NCI-H187 treated with DMSO at 0.1 percent for 48 hours (cell line): ENCODE measurements at places on chromosomes 5 and 9.

- DNase-seq = no peak
Observed at GRCh38 chr5:147303251-147303650, 68.4 kb downstream of the STK32A start.

- no peak for DNase-seq
Observed at GRCh38 chr5:110663525-110663924, 62.9 kb downstream of the TMEM232 start.

- DNase-seq = no peak
Observed at GRCh38 chr5:83745816-83746215, 25.2 kb upstream of the HAPLN1 start.

GRCh38 chr9:137441289-137441934 lies at the start of gene ENTPD8:
TSS of gene ENTPD8 (minus strand) at chr9:137441357. CDS start at chr9:137438285, 3,072 bp downstream.
- no peak for DNase-seq

- no peak for DNase-seq
Observed at GRCh38 chr5:122844910-122845228, 544 bp upstream of the SNX24 start.

- no peak for DNase-seq
Observed at GRCh38 chr9:126675147-126675467, 61.4 kb downstream of the LMX1B start.

- no peak for DNase-seq
Observed at GRCh38 chr5:142726188-142726731, 40.4 kb upstream of the FGF1 start.

- no peak for DNase-seq
Observed at GRCh38 chr9:14136047-14136635, 177.8 kb downstream of the NFIB start.

DNA sequence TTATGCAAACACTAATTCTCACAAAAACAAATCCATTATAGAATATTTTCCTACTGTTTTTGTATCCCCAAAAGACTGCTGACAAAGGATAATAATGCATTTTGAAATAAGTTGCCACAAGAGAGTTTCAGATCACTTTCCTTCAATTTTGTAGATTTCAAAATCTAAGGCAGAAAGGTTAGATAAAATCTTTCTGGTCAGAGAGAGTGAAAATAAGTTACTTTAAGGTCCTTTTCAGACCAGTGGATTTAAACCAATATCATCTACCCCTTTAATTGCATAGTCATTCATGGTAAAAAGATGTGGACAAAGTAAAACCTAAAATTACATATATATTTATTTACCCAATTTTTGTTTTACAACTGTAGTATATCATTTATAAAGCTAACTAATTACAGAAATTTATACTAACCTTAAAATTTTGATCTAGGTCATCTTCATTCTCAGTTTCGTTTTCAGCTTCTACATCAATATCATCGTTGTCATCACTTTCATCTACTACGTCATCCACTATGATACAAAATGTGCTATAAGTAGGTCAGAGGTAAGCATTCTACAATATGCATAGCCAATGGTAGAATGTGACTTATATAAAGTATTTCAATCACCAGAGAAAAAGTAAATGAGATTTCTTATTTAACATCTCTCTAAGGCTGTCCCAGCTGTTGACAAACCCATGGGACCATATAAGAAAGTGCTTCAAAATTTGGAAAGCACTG lies 95.7 kb downstream of the AGTPBP1 start:
- DNase-seq = no peak

GRCh38 chr9:126482361-126483044 lies 131.2 kb upstream of the LMX1B start:
- no peak for DNase-seq

- no peak for DNase-seq
Observed at GRCh38 chr5:74389531-74390305, 250.8 kb downstream of the ENC1 start.

DNA sequence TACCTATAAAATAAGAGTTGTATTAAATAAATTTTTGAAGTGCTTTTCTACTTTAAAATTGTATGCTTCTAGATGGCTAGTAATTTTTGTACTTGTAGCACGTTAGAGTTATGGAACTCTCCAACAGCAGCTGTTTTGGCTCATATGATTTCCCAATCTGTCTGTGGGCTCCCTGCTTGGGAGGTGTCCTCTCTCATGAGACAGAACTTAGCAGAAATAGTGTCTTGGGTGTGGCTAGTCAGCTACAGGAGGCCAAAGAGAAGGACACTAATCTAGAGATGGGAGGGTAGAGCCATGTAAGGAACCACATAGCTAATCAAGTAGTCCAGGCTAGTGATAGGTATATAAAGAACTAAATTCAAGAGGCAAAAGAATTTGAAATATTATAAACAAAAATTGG lies 78.4 kb upstream of the DAB2 start:
- DNase-seq = no peak

DNA sequence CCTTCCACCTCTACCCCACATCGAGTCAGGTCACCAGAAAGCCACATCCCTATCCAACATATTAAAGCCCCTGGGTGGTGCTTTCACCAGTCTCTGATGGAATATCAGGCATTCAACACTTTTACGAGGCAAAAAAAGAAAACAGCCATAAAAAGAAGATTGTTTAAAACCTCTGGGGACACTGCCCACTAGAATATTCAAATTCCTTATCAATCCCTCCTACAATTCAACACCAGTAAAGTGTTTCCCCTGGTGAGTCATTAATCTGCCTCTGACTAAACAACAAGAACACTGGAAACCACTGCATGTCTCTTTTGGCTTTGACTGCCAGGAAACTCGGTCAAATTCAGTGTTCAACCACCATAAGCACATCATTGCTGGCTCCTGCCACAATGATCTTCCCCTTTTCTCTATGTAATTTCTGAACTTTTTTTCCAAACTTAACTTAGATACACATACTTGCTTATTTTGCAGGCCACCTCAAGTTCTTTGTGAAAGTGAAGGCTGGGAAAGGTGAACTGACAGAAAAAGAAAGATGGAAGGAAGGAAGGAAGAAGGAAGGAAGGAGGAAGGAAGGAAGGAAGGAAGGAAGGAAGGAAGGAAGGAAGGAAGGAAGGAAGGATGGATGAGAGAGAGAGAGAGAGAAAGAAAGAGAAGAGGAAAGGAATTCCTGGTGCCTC lies 105.3 kb downstream of the PAX5 start:
- no peak for DNase-seq

DNA sequence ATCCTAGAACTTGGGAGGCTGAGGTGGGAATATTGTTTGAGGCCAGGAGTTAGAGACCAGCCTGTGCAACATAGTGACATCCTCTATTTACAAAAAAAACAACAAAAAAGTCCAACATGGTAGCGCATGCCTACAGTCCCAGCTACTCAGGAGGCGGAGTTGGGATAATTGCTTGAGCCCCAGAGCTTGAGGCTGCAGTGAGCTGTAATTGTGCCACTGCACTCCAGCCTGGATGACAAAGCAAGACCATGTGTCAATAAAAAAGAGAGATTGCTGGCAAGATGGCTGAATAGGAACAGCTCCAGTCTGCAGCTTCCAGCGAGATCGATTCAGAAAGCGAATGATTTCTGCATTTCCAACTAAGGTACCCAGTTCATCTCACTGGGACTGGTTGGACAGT lies 54.8 kb upstream of the FBXL17 start:
- DNase-seq = no peak

DNA sequence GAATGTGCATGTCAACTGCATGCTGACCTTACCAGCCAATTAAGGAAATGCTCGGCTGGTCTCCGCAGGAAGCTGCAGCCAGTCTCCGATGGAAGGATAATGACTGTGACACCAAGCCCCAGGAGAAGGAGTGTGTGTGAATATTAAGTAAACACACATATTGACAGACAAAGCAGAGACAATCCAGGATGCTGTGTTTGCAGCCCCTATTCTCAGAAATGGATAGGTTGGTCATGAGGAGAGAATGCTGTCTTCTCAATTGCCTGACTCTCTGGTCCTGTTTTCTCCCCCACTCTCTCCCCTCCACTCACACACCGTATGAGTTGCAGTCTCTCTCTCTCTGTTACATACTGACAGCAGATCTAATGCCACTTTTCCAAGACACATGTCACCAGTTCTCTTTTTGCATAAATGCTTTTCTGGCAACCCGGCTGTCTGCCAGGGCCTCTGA lies 85.7 kb downstream of the EPB41L4A start:
- DNase-seq = no peak

GRCh38 chr5:180070756-180071530 lies 616 bp downstream of the RNF130 start:
- no peak for DNase-seq
